Esophagus squamous epithelium (tissue), 5 donors: ENCODE measurements at places on chromosomes 2 and 18. TPM values are rescaled to one million over a fixed set of nuclear protein-coding genes. Genes with fewer than 3 reads are reported as not detected.

DNA sequence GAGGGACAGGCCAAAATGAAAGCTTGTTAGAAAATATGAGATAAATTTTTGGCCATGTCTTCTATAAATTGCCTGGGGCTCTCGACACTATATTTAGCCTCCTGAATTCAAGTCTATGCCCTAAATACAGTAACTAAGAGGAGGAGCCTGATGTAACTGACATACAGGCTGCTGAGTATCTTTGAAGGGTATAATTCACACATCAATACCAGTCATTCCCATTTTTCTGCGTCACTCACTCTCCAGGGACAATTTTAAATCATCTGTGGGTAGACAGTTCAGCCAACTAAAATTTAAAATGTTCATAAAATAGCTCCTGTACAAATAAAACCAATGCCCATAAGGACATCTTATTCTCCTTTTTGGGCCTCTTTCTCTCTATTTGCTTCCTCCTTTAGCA lies 105.9 kb downstream of the AP1S3 start:
- no peak for DNase-seq
- H3K4me1 ChIP-seq, result peaks cover 10% of the 10 kb centered on the region
- no peak overlapping the region for H3K27ac ChIP-seq
- no peak overlapping the region for H3K4me3 ChIP-seq

DNA sequence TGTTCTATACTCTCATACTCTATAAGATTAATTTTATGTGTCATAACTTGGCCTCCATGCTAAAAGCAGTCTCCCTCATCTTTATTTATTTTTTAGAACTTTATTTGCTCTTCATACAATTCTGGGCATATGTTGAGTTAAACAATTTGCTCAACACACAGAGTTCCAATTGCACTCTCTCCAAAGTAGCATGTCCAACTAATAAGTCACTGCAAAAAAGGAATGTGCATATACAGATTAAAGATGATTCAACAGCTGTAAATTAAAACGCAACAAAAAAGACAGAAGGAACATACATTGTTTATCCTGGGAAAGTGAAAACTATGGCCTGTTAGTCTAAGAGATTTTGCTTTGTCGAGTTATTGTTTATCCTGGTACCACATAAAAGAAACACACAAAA lies 277.7 kb upstream of the ACVR2A start:
- no peaks in the 10 kb centered on the region for H3K36me3 ChIP-seq
- no peak overlapping the region for H3K4me3 ChIP-seq
- no peak overlapping the region for H3K27ac ChIP-seq

DNA sequence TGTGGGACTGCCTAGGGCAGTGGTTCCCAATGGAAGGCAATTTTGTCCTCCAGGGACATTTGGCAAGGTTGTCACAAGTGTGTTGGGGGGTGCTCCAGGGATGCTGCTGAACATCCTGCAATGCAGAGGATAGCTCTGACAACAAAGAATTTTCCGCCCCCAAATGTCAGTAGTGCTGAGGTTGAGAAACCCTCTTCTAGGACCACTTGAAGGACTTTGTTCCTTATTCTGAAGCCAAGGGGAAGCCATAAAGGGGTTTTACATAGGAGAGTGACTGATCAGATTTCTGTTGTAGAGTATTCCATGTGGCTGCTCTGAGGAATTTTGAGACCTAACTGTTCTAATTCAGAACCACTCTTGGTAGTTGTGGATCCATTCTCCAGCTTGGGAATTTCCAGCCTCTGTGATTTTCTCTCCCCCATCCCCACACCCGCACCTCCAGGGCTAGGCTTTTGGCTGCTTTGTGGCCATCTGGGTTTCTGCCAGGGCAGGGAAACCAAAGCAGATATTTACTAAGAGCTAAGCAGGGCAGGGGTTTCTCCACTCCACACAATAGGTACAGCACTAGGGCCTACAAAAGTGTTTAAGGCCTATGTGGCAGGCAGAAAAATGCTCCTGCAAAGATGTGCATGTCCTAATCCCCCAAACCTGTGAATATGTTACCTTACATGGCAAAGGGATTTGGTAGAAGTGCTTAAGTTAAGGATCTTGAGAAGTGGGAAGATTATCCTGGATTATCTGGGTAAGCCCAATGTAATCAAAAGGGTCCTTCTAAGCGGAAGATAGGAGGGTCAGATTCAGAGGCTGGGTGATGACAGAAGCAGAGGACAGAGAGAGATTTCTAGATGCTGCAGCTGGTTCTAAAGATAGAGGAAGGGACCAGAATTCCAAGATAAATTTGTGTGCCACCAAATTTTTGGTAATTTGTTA lies 135.4 kb downstream of the TMEM17 start:
- no peaks in the 10 kb centered on the region for H3K36me3 ChIP-seq
- no peak overlapping the region for H3K4me3 ChIP-seq
- no peak for DNase-seq

- H3K4me1 ChIP-seq, result no peaks in the 10 kb centered on the region
- DNase-seq, result no peak
- H3K27ac ChIP-seq, result no peak overlapping the region
- no peak overlapping the region for H3K4me3 ChIP-seq
- no peaks in the 10 kb centered on the region for H3K27me3 ChIP-seq
These were observed 306.9 kb downstream of the ZNF516 start for GRCh38 chr18:76188097-76188496.

GRCh38 chr18:61901323-61901986 lies 8.6 kb upstream of the RNF152 start:
- DNase-seq, result no peak
- H3K27me3 ChIP-seq, result no peaks in the 10 kb centered on the region
- H3K4me1 ChIP-seq, result no peaks in the 10 kb centered on the region
- H3K4me3 ChIP-seq, result no peak overlapping the region
- H3K36me3 ChIP-seq, result no peaks in the 10 kb centered on the region

- no peaks in the 10 kb centered on the region for H3K27me3 ChIP-seq
- H3K4me3 ChIP-seq, result no peak overlapping the region
- DNase-seq, result no peak
- no peak overlapping the region for H3K27ac ChIP-seq
- no peaks in the 10 kb centered on the region for H3K4me1 ChIP-seq
These were observed 31.3 kb upstream of the CDH2 start for GRCh38 chr18:28208268-28208667.

- H3K27me3 ChIP-seq, result no peaks in the 10 kb centered on the region
- H3K4me1 ChIP-seq, result no peaks in the 10 kb centered on the region
- H3K27ac ChIP-seq, result no peak overlapping the region
- no peak overlapping the region for H3K4me3 ChIP-seq
These were observed 738.7 kb upstream of the LRRTM4 start for GRCh38 chr2:78260861-78261260.

DNA sequence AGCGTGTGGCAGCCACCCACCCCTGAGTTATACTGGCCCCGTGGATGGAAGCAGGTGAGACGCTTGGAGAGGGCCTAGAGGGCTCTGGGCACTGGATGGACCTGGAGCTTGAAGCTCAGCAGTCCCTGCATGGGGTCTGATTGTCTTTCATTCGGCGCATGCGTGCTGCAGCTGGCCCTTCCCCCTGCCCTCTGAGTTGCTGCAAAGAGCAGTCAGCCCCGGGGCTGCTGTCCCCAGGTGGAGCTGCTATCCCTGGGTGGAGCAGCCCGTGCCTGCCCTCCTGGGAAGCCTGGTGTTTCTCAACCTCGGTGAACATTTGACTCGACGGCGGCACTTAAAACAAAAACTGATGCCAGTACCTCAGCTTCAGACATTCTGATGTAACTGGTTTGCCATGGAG lies 29.6 kb downstream of the IGFBP5 start:
- no peaks in the 10 kb centered on the region for H3K27me3 ChIP-seq
- DNase-seq, result no peak
- H3K36me3 ChIP-seq, result no peaks in the 10 kb centered on the region
- peaks cover 14% of the 10 kb centered on the region for H3K4me1 ChIP-seq

DNA sequence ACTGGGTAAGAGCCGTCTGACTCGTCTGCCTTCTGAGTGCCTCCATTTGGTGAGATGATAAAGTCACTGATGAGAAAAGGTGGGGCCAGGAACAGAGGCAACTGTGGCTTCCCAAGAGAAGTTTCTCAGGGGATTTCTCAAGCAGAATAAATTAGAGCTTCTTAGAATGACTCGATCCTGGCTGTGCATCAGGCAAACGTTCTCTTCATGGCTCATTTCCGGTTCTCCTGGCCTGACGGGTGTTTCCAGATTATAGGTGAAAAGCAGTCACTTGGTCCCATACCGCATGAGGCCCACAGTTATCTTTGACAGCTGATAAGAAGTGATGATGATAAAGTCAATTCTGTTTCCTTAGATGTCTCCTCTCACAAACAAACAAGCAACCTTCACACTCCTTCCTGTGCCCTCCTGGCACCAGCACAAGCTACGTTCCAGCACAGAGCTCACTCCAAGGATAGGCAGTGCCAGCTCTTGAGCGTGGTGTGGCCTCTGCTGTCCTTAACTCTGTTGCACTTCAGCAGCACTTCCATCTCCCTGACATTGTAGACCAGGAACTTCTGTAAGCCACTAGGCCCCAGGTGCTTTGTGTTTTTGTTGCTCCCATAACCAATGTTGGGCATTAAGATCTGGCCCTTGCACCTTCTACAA lies 37.8 kb upstream of the KCNF1 start:
- H3K36me3 ChIP-seq, result no peaks in the 10 kb centered on the region
- H3K4me1 ChIP-seq, result no peaks in the 10 kb centered on the region
- H3K4me3 ChIP-seq, result no peak overlapping the region
- no peaks in the 10 kb centered on the region for H3K27me3 ChIP-seq
- no peak for DNase-seq
- no peak overlapping the region for H3K27ac ChIP-seq

GRCh38 chr2:21146638-21147037 lies 22.9 kb downstream of the TDRD15 start:
- H3K4me3 ChIP-seq, result no peak overlapping the region
- H3K27ac ChIP-seq, result no peak overlapping the region
- DNase-seq, result no peak
- no peaks in the 10 kb centered on the region for H3K27me3 ChIP-seq
- H3K36me3 ChIP-seq, result no peaks in the 10 kb centered on the region

ZNF892 gene
- total RNA-seq, result 4.2 TPM

REG1B gene
- not detected for total RNA-seq

ANKRD29 gene
- 8.3 TPM for total RNA-seq
